Stimulated activated CD4-positive, alpha-beta T cell treated with anti-CD3 and anti-CD28 coated beads, Interleukin-1b, Interleukin-23, amount 100 ng/mL, for 24 hours (primary cell): ENCODE measurements at places on chromosomes 12 and 14.

GRCh38 chr12:92064422-92064821 lies 81.2 kb downstream of the BTG1 start:
- DNase-seq = no peak

GRCh38 chr12:68970951-68971350 lies 38.0 kb upstream of the CPM start:
- DNase-seq = no peak

- no peak for DNase-seq
These were observed 3.7 kb upstream of the LPCAT3 start for GRCh38 chr12:7021956-7022355.

- no peak for DNase-seq
These were observed 94.1 kb downstream of the SLC15A4 start for GRCh38 chr12:128729628-128730121.

- no peak for DNase-seq
These were observed 20.1 kb downstream of the MBIP start for GRCh38 chr14:36300337-36300736.

DNA sequence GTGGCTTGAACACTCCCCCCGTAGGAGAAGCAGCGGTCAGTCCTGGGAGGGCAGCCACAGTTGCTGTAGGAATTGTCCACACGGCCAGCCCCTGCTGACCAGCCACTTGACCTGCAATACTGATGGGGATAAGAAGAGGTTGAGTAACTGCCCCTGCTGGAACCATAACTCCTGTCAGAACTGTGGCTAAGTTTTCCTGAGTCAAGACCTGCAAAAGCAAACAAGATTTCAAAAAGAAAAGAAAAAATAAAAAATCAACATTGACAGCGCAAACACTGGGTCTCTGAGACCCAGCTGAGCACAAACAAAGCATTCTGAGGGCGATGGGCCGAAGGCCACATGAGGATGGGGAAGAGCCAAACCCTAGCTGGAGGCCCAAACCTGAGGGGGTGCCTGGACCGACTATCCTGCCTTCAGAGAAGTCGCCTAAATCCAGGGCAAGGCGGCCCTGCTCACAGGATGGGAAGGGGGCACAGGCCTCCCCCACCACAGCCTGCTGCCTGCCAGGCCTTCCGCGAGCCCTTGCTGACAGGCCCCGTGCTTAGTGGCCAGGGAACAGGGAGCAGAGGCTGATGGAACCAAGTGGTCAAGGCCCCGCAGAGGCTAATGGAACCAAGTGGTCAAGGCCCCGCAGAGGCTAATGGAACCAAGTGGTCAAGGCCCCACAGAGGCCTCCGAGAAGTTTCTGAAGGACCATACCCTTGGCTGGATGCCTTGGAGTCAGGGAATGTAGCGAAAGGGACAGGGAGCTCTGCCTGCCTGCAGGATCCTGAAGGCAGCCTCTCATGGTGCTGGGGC lies 19.1 kb downstream of the POU6F1 start:
- DNase-seq = no peak

DNA sequence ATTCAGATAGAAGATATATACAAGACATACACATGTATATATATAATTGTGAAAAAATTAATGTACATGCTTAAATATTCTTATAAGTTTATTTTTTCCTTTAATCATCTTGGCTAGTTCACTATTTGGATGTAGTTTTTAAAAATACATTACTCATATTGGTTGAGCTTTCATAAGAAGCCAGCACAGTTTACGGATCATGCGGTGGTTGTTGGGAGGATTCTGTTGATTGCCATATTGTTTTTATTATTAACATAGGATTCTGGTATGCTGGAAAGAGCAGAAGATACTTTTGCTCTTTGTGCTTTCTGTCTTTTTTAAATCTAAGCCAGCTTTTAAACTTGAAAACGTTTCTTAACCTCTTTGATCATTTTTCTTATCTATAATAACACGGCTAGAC lies 163.4 kb downstream of the OTOGL start:
- no peak for DNase-seq

DNA sequence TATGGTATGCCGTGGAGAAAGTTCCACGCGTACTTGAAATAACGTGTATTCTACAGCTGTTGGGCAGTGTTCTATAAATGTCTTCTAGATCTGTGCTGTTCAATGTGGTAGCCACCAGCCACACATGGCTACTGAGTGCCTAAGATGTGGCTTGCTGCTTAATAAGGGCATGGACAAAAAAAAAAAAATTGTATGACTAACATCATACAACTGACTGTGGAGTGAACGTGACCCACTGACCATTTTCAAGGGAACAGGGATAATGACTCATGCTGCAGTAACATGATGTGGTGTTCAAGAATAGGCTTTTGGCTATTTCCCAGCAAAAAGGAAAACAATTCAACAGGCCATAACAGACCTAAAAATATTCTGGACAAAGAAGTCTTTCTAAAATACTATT lies 13.0 kb downstream of the ATG14 start:
- DNase-seq = no peak

GRCh38 chr14:75231320-75231719 lies 47.3 kb upstream of the FOS start:
- DNase-seq = no peak

DNA sequence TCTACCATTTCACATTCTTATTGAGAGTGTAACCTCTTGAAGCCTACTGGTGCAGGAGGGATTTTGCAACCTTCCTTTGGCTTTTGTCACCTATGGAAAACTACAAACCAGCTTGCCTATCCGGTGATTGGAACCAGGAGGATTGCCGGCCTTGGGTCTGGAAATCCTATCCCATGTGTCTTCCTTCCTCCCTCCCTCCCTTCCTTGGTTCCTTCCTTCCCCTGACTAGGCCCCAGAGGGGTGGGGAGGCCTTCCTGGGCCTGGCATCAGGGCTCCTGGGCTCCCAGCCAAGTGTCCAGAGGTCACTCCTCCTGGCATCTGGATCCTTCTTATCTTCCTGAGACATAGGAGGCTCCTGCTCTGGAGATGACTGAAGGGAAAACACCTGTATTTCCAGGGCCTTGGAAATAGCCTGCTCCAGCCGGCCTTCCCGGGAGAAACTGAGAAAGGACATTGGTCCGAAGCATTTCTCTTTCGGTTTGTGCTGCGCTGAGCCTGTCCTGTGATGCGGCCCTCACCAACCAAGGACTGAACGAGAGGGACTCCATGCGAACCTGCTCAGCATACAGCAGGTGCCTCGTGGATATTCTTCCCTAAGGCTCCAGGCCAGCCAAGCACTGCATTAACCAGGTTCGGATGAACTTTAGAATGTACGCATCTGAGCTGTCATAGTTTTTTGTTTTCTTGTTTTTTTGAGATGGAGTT lies 43.4 kb downstream of the PSMA6 start:
- DNase-seq = no peak

- no peak for DNase-seq
These were observed 85.9 kb downstream of the SSPN start for GRCh38 chr12:26281320-26281719.

DNA sequence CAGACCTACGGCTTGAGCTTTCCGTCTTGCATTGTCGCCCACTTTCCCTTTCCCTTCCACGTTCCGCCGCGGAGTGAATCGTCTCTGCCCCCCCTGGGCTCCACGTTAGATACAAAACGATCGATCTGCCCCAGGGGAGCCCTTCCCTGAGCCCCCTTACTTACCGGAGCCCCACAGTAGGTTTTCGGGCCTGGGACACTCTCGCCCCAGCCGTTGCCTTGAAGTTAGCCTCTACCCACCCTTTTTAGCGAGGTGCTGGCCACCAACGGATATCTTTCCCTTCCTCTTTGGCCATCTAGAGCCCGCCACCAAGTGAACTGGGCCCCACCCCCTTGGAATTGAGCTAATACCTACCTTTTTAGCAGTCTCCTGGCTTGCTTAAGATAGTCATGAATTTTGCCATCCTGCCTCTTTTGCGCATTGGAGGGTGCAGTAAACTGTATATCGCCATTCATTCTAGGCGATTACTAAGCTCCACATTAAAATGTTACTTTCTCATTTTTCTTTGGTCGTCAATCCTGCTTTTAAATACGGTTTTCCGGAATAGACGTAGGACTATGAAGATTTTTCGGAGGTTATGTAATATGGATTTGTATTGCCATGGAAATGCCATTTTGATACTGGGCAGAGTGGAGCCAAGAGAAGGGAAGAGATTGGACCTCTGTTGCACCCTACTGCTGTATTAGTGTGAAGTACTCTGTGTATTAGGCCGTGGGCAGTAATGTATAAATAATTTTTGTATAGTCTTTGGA lies 764 bp downstream of the RBM25 start:
- DNase-seq = no peak

DNA sequence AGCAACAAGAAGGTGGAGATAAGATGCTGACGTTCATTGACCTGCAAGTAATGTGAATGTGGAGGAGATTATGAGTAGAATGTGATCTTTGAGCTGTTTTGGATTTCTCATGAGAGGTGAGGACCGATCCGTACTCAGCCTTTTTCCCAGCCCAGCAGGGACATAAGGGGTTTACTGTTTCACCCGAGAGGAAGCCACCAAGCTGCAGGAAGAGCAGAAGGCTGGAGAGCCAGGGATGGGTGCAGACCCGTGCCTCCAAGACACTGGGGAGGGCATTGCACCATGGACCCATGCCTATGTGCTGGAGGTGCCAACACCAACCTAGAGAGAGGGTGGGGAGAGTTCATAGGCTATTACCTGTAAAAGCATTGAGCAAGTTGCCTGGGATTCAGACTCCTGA lies 206.0 kb upstream of the DIO3 start:
- DNase-seq = no peak

DNA sequence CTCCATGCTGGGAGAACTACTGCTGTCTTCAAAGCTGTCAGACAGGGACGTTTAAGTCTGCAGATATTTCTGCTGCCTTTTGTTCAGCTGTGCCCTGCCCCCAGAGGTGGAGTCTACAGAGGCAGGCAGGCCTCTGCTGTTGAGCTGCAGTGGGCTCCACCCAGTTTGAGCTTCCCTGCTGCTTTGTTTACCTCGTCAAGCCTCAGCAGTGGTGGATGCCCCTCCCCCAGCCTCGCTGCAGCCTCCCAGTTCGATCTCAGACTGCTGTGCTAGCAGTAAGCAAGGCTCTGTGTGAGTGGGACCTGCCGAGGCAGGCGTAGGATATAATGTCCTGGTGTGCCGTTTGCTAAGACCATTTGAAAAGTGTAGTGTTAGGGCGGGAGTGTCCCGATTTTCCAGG lies 31.4 kb upstream of the RFX4 start:
- no peak for DNase-seq
